ENCODE measurements at places on chromosomes 4 and X.

- DNase-seq: no peak
Observed at GRCh38 chr4:37760840-37761239, 65.6 kb upstream of the PGM2 start.

DNA sequence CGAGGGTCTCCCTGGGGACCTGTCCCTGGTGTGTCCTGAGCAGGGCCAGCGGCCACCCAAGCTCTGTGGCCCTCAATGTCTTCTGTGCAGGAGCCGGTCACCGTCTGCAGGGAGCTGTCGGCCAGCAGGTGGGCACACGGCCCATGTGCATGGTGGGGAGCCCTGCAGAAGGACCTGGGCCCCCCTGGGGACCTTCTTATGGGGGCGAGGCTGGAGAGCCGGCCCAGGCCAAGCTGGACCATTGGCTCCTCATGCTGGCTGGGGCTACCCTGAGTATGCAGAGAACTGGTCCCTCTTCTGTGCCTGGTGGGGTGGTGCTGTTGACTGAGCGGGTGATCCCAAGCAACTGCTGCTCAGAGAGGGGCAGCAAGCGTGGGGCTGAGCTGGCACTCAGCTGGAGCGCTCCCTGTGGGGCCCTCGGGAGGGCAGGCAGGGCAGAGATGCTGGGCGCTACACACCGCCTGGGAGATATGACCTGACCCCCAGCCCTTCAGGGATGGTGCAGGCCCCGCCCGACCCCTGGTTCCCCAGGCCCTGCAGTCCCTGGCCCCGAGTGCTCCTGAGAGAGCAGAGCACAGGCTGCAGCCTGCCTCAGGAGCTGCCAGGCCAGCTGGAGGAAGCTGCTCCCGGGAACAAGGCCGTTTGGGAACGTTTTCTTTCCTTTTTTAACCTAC is 14.8 kb downstream of the NAT8L start:
- DNase-seq: no peak

- no peak for DNase-seq
Observed at GRCh38 chrX:148069759-148070503, 88.8 kb downstream of the FMR1NB start.

GRCh38 chrX:46838486-46838870 is 1.6 kb downstream of the RP2 start:
- DNase-seq: no peak

DNA sequence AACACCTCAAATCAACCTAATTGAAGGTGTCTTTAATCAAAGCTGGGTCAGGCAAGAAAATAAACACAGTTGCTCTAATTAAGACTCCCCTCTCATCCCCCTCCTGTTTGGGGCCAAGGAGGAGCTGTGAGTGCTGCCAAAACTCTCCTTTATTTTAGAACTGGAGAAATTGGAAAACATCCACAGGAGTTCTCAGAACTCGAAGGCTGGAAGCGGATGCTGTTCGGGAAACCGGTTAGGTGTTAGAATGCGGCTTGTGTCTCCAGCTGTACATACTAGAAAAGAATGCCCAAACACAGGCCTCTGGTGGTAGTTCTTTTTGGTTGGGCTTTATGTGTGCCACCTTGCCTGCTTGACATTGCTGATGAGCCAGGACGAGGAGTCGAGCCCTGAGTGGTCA is 118.2 kb downstream of the GPR143 start:
- DNase-seq: no peak

GRCh38 chr4:181331214-181331613 is 912.0 kb upstream of the TENM3 start:
- DNase-seq: no peak

GRCh38 chr4:156892805-156893204 is 78.8 kb downstream of the PDGFC start:
- DNase-seq: no peak

GRCh38 chr4:166435449-166435848 is 562.4 kb downstream of the TLL1 start:
- DNase-seq: no peak

DNA sequence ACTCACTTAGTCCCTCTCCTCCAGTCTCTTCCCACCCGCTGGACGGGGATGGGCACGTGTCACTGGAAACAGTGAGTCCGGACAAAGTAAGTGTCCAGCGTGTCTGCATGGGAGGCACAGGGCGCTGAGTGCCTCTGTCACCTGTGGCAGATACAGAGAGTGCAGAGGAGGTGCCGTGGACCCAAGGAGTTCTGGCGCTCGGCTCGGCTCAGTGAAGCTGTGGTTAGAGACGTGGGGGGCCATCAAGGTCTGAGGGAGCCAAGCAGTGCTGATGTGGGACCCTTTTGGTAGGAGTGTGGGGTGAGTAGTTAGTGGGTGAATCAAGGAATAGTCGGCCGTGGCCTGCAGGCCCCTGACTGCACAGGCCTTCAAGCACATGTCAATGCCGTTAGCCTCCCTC is 40.1 kb upstream of the MSANTD1 start:
- DNase-seq: no peak

- DNase-seq: no peak
Observed at GRCh38 chr4:98939892-98940298, 11.0 kb upstream of the EIF4E start.

- DNase-seq: no peak
Observed at GRCh38 chr4:7806338-7807090, 133.1 kb downstream of the AFAP1 start.

DNA sequence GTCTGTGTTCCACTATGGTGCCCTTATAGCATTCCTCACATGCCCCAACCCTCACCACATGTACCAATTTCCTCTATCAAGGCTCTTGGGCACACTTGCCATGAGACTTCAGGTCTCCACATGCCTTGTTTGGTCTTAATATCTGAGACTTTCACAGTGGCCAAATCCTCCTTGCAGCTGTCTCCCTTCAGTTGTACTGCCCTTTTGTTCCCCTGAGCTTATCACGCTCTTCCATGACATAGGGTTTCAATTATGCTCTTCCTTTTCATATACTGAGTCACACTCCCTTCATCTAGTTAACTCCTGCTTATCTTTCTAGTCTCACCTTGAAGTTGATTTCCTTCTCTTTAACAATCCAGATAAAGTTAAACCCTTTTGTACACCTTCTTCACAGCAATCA is 212.9 kb downstream of the PDHA2 start:
- DNase-seq: no peak

GRCh38 chr4:82704156-82704555 is 94.4 kb downstream of the SCD5 start:
- DNase-seq: no peak

GRCh38 chr4:176207839-176208238 is 12.5 kb upstream of the SPATA4 start:
- DNase-seq: no peak

DNA sequence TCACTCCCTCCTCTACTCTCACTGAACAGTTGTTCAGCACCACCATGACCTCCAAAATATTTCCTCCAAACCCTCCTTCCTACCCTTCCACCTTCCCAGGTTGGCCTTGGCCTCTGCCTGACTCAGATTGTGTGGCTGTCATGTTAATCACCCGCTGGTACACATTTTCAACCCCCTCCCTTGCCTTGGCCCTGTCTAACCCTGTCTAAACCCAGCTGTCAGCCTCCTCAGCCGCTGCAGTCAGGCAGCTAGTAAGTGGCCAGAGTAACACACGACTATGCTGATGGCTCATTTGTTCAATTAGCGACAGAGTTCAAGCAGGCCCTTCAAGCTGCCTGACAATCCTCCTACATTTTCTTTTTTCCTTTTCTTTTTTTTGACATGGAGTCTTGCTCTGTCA is 18.0 kb downstream of the ING2 start:
- no peak for DNase-seq

DNA sequence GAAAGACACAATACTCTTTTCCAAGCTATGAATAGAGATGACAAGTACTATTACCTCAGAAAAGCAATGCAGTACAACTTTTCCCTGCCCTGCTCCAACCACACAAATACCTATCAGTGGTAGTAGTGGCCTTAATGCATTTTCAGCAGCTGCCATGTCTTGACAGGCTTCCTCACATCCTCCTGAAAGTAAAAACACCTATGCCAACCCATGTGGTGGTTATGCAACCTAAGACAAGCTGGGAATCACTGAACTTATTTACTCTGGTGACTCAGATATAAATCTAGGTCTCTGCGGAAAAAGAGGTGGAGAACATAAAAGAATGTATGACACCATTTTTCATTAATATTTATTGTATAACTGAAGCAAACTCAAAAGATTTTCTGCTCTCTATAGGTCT is 14.5 kb downstream of the WDFY3 start:
- no peak for DNase-seq

- DNase-seq: no peak
Observed at GRCh38 chrX:13101441-13102139, 57.2 kb upstream of the FAM9C start.

GRCh38 chr4:76641758-76642157 is 206.7 kb downstream of the SHROOM3 start:
- DNase-seq: no peak

DNA sequence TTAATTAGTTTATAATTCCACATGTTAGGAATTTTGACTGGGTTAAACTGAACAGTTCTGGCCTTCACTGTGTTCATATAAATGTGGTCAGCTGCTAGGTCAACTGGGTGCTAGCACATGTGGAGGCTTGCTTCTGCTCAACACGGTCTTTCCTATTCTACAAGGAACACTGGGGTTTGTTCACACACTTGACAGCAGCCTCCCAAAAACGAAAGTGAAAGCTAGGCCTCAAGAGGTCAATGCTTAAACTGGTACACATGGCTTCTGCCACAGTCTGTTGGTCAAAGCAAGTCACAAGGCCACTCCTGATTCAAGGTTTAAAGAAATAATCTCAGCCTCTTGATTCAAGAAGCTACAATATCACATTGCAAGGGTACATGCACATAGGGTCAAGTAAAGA is 126.5 kb downstream of the QDPR start:
- DNase-seq: no peak

- no peak for DNase-seq
Observed at GRCh38 chr4:24856586-24856985, 56.3 kb downstream of the CCDC149 start.

GRCh38 chr4:4610672-4611071 is 68.8 kb upstream of the STX18 start:
- no peak for DNase-seq

DNA sequence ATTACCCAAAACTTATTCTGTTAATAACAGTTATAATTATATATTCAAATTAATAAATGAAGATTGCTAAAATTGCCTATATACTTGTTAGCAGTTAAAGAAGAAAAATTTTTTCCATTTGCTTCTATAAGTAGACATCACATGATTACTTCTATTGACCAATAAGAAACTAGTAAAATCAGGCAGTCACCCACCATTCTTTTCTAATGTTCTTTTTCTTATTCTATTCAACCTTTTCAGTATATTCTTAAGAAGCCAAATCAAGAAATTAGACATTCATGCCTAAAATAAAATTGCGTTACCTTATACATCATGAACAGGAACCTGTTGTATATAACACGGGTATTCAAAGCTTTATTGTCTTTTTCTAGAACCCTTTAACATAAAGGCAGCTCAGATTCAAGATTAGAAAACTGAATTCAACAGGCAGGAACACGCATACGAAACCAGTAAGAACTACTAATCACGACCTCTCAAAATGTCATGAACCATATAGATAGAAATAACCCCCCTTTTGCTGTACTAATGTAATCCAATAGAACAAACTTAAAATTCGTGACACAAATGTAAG is 568.1 kb upstream of the DIPK2B start:
- no peak for DNase-seq

DNA sequence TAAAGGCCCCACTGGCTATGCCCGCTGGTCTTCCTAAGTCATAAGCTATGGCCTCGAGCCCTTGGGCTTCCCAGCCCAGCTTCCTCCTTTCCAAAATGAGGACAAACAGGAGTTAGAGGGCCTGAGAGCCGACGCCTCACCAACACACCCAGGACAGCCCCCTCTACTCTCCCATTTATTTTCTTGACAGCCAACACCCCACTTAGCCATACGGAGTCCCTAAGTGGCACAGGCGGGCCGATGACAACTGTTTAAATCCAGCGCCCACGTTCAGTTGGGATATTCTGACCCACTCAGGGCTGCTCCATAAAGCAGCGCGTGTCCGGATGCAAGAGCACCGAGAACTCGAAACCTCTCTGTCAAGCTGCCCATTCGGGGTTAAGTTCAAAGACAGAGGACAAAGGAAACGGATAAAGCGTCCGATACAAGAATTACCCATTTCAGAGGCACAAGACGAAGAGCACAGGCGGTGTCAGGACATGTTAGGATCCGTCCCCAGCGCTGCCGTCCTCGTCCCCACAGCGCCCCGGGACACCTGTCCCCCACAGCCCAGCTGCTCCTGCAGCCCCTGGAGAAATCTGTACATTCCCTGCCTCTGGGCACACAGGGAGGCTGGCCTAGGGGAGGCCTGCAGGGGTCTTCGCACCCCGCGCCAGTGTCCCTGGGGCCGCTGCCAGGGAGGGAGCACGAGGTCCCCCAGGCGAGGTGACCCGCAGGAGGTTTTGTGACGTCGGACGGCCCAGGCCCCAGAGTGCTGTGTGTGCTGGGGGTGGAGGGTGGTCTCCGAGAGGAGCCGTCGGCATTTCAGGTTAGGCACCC is 1.2 kb downstream of the PRKX start:
- no peak for DNase-seq

GRCh38 chr4:54277691-54278090 is 48.6 kb downstream of the PDGFRA start:
- no peak for DNase-seq

DNA sequence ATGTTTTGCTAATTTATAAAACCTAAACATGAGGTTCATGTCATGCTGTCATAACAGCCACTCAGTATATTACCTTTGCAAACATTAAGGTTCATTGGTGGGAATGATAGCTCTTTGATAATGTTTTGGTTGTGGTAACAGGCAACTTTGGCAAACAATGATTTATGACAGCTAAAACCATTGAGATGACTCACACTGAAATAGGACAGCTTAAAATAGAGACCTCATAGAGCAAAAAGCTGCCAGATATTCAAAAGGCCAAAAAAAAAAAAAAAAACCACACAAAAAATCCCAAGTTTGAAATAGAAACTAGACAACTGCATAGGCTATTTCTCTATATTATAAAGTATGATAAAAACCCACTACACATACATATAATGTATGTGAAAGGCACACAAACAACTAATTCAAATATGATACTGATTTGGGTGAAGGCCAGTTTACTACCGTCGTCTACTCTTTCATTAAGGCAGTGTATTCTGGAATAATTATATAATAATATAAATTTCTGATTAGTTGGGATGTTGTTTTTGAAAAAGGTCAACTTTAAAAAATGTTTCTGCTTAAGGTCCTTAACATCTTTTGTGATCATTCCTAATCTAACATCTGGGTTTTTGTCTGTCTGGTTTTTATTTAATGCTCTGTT is 646.0 kb upstream of the PITX2 start:
- DNase-seq: no peak

DNA sequence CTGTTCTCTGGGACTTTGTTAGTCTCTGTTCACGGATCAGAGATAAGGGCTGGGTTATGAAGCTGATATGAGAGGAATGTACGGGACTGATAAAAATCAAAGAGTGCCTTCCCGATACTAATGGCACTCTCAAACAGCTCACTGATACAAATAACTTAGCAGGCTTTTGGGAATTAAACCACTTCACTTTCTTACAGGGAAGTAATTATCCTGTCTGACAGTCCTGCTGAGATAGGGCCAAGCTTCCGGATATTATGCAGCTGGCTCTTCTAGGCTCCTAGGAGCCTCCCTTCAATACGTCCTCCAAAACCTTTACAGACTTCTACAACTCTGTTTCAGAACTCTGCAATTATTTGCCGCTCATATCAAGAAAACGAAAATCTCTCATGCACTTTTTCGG is 418.0 kb downstream of the NLGN4X start:
- DNase-seq: no peak

- no peak for DNase-seq
Observed at GRCh38 chr4:153679486-153679885, 4.6 kb upstream of the TLR2 start.

- DNase-seq: no peak
Observed at GRCh38 chr4:48986654-48987164, 634 bp downstream of the CWH43 start.
